ENCODE measurements at places on chromosomes 7 and 10.

DNA sequence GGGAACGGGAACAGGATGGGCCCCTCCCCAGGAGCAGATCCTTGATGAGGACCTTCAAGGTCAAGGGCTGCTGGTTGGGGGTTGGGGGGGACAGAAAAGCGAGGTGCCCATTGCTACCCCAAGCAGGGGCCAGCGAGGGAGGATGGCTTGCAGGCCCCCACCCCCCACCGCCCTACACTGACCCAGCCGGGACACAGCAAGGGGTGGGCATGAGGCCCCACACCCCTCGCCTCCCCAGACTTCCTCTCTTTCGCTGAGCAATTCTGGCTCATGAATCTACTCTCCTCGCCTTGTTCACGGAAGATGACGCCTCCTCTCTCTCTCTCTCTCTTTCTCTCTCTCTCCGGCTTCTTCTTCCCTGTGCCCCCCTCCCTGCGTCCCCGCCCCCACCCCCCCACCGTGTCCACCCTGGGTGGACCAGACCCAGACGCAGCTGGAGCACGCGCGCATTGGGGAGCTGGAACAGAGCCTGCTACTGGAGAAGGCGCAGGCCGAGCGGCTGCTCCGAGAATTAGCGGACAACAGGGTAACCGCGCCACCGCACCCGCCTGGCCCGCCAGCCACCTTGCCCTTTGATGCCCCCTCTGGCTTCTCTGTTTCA is 81.1 kb upstream of the GTF2IRD1 start:
- DNase-seq: peak; percentile 9

DNA sequence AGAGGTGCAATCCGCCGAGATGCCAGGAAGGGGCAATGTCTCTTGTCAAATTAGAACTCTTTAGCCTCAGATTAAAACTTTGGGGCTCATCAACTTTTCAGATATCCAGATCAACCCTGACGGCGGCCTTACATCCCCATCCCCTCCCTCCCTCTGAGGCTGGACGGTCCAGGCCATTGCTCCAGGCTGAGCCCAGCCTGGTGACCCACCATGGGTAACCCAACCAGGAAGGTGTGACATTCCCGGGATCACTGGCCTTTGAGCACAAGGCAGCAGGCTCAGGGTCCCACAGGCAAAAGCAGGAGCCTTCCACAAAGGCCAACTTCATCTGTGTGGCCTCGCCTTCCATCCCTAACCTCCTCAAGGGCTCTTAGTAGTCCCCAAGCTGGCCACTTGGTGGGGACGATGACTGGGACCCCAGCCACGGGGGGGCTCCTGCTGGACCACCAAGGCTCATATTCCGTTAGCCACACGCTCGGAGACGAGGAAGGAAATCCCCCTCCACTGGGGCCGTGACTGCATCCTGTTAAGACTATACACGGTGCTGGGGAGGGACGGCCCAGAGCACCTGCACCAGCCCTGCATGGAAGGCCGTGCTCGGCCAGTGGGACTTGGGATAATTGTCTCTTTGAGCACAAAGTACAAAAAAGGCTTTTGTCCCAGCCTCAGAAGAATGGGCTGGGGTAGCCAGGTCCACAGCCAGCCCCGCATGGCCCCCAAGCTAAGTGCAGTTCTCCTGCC is 62.8 kb downstream of the ZRANB1 start:
- DNase-seq: no peak

DNA sequence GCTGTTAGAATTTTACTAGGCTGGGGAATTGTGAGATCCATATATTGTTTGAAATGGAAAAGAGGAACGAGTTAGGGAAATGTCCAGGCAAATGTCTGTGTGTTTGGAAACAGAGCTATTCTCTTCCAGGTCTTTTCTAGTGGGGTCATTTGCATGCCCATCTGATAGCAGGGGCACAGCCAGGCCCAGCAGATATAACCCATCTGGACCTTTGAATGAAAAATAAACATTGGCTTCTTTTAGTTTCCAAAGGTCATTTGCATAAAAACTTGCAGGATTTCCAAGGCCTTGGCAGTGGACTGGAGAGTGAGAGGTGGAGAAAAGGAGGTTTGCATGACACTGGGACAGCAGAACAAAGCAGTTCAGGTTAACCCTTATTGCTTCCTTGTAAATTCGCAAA is 188.0 kb upstream of the GPR26 start:
- no peak for DNase-seq

DNA sequence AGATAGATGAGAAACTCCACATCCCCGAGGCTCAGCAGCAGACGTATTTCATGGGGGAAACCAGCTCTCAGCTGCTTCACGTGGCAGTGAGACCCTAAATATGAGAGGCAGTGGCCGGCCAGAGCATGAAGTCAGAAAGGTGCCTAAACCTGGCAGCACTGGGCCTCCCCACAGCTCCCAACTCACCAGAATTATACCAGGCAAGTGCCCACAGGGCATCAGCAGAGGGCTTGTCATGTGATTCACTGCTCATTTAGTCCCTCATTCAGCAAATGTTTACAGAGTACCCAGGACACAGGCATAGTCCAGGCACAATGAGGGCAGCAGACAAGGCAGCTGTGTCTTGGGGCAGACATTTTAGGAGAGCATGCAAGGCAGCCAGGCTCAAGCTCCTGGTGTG is 212.6 kb downstream of the PTPRN2 start:
- DNase-seq: no peak

GRCh38 chr10:6269432-6269831 is 66.7 kb downstream of the PFKFB3 start:
- DNase-seq: no peak

GRCh38 chr10:44390585-44391072 is 5.7 kb upstream of the CXCL12 start:
- DNase-seq: no peak

GRCh38 chr7:155233311-155234157 is 64.1 kb upstream of the INSIG1 start:
- peak; percentile 32 for DNase-seq

DNA sequence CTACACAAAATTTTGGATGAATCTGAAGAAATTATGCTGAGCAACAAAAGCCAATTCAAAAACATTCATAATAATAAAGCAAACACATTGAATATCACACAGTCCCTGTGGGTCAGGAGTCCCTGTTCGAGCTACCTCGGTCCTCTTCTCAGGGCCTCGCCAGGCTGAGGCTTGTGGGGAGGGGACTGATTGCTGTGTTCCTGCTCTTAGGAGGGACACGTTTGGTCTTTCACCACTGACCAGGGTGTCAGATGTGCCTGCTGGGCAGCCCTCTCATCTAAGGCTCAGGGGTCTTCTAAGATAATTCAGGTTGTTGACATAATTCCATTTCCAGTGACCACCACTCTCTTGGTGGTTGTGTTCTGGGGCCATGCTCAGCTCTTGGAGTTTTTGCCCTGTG is 233.8 kb upstream of the PPP2R2D start:
- no peak for DNase-seq

DNA sequence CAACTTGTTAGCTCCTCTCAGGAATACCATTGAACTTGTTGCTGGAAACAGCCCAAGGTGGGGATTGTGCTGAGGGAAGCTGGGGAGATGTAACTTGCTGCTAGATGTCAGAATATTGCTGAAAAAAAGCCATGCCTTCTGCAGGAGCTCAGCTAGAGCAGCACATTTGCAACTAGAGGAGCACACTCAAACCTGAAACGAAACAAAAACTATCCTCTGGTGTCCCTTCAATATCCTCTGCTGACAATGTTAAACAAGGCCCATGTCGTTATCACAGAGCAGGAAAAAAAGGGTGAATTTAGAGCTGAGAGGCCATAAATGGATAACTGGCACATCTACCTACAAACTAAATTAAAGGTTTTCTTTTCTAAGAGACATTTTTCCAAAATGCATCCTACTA is 53.7 kb upstream of the MACC1 start:
- no peak for DNase-seq

DNA sequence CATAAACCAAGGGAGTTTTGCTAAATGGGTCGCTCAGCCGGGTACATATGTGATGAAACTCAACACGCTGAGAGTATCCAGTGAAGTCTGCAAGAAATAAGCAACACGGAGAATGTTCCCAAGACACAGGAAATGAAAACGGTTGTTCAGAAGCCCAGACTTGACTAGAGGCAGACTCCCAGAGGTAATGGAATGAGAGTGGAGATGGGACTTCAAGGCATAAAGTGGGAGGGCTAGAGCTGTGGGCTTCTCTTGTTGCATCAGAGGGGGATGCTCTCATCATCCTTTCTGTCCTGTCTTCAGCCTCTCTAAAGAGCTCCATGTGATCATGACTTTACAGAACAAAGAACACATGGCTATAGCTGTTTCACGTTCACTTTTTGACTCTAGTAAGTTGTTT is 88.3 kb downstream of the BAMBI start:
- DNase-seq: no peak

GRCh38 chr10:119706521-119707278 is 19.1 kb upstream of the INPP5F start:
- DNase-seq: no peak

DNA sequence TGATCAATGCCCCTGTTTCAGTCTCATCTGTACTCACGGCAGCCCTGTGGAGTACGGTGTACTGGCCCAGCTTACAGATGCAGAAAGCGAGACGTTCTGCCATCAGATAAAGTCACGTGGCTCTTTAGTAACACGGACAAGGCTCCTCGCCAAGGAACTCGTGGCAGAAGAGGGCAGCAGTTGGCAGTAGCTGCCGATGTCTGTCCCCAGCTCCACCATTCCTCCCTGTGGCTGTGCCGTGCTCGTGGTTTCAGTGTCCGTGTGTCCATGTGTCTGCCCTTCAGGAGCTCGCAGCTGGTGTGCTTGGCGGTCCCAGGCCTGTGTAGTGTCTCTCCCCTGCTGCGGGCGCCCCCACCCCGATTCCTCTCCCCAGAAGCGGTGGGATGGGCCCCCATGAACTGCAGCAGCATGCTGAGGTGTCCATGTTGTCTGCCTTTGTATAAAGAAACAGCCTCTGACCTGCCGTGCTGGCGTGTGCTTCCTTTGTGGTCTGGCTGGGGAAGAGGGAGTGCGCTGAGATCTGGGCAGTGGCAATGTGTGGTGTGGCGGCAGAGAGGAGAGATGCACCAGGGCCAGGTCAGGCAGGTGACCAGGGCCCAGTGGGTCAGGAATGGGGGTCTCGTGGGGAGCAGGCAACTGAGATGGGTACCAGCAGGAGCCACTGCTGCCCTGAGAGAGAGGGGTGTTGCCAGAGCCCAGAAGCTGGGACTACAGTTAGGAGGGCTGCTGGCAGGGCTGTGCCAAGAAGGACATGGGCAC is 9.8 kb downstream of the RHBDD2 start:
- DNase-seq: no peak

DNA sequence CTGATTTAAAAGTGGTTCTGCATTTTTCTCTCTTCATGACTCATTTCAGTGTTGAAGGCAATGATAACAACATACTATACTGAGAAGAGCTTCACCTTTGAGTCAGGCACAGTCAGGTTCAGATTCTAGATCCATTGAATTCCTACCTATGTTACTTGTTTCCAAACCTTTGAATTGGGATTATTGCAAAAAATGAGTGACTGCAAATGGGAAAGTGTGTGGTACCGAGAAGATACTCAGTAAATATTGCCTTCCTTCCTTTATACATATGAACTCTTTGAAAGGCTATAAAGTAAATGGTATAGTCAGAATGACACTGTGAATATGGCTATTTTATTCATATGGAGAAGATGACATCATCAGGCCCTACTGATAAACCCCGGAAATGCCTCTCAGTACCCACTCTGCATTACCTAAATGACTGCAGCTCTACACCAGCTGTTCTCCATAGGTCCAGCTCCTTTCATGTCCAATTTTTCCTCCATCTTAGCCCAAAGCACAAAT is 66.7 kb upstream of the FGL2 start:
- DNase-seq: no peak

DNA sequence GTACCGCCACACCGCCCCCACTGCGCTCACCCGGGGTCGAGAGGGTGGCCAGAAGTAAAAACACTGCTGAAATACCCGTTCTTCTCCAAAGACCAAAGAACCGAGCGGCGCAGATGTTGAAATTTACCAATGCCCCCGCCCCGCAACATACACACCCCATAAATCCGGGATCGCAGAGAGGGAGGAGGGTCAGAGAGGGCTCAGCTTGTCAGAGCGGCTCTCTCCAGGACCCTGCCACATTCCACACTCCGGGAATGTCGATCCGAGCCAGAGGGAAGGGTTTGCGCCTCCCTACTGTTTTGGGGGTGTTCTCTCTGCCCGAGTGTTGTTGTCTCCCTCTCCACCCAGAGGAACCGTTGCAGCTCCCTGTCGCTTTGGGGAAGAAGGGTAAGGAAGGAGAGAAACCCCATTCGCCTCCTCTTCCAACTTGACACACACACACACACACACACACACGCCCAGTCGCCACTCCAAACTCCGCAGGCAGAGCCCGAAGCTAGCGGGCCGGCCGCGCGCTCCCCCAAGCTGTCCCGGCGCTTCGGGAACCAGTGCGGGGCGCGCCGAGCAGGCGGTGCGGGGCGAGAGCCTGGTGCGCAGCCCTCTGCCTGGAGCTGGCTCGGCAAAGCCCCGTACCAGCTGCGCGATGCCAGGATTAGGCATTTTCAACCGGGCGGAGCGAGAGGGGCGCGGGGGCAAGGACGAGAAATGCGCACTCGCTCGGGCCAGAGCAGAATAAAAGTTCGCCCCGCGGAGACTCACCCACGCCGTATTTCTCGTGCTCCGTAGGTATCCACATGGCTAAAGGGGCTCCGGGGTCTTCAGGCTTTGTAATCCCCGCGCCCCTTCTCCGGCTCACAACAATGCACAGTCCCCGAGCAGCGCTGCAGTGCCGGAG is 609 bp downstream of the DOCK4 start:
- DNase-seq: peak; percentile 68

DNA sequence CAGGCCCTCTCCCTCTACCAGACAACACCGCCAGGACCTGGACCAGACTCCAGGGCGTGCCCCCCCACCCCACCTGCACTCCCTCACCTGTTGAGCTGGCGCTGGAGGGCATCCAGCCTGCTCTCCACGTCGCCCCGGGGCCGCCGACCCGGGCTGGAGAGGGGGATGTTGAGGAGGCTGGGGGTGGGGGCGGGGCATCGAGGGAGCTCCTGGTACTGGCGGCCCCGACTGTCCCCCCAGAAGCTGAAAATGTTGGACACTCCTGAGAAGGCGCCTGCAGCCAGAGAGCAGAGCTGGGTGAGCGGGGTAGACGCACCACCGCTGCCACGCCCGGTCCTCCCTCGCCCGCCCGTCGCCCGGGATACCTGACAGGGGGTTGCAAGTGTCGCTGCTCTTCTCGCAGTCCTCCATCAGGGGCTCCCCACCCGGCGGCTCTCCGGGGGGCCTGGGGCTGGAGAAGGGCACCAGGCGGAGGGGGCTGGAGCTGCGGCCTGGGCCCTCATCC is 30.8 kb downstream of the KCNH2 start:
- DNase-seq: no peak

GRCh38 chr7:107528461-107528860 is 35.3 kb downstream of the COG5 start:
- DNase-seq: peak; percentile 64

- DNase-seq: no peak
Measured at GRCh38 chr7:44622342-44623151, 16.1 kb downstream of the OGDH start.

DNA sequence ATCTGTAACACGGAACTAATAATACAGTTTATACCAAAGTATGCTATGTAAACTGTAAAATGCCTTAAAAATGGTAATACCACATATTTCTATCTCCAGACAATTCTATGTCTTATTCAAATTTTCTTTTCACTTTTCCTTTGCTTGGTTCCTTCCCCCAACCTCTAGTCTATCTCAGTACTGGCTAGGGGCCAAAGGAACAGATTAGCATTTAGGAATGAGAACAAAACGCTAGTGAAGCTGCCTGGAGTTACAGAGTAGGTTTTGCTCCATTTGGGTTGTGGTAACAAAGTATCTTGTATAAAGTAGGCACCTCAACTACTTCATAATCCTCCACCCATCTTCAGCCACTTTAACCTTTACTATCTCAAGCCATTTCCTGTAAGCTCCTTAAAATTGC is 94.1 kb downstream of the HBP1 start:
- DNase-seq: peak; percentile 10

GRCh38 chr10:130962240-130963051 is 349.1 kb downstream of the TCERG1L start:
- DNase-seq: no peak

Data from fibroblast of skin of right biceps (primary cell).